ENCODE measurements at places on chromosomes 7 and 10.

GRCh38 chr10:91123261-91123660, 97.2 kb upstream of the PCGF5 start:
- no peak for DNase-seq

- DNase-seq: no peak
Measured at GRCh38 chr7:5452937-5453540, 29.4 kb upstream of the TNRC18 start.

DNA sequence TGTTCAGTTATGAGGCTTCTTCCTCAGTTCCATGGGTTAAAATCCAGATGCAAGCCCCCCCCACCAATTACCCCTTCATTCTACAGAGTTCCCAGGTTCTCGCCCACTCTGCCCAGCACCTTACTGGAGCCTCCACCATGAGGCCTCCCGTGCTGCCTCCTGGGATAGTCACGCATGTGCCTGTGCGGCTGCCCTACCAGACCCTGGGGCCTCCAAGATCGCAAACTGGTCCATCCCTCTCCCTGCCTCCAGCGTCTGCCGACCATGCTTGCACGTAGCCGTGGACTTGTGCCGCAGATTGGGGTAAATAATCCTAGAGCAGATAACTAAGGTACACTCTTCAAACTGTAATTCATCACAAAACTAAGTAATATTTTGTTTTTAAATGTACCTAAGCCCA, 611.2 kb downstream of the PTPRN2 start:
- DNase-seq: no peak

GRCh38 chr7:84981055-84981976, 205.5 kb downstream of the SEMA3D start:
- no peak for DNase-seq

GRCh38 chr7:729140-730000, 2.3 kb upstream of the PRKAR1B start:
- DNase-seq: no peak

- no peak for DNase-seq
Measured at GRCh38 chr7:20896996-20897395, 110.3 kb upstream of the SP8 start.

GRCh38 chr10:27041196-27041595, 59.1 kb downstream of the ANKRD26 start:
- DNase-seq: no peak

DNA sequence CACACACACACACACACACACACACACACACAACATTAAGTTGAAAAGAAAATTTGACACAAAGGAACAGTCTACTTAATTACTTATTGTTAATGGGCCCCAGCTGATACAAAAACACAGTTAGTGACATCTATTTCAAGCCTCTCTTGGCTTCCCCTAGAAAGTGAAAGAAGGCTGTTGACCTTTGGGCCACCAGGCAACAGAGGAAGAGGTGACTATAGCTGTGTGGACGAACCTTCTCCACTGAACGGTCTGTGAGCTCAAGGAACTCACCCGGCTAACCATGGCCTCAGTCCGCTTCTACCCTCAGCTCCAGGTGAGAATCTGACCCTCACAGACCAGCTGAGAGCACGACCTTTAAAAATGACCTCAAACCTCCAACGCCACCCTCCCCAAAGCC, 32.9 kb upstream of the CALN1 start:
- DNase-seq: no peak

Measured in stimulated activated CD4-positive, alpha-beta T cell treated with anti-CD3 and anti-CD28 coated beads, Interleukin-2, amount 100 ng/mL, for 24 hours (primary cell).